Glomerular endothelial cell (primary cell): ENCODE measurements at places on chromosomes 3 and 15. TPM values are rescaled to one million over a fixed set of nuclear protein-coding genes. Genes with fewer than 3 reads are reported as not detected.

The DAZL gene
- total RNA-seq = not detected in 2 replicates

- DNase-seq = no peak
Observed at GRCh38 chr3:187025254-187025655, 94.9 kb downstream of the ST6GAL1 start.

The POLQ gene
- 0.68 and 1.6 TPM in 2 replicates for total RNA-seq

GRCh38 chr15:69834267-69834666 is 263.4 kb downstream of the TLE3 start:
- no peak for DNase-seq

DNA sequence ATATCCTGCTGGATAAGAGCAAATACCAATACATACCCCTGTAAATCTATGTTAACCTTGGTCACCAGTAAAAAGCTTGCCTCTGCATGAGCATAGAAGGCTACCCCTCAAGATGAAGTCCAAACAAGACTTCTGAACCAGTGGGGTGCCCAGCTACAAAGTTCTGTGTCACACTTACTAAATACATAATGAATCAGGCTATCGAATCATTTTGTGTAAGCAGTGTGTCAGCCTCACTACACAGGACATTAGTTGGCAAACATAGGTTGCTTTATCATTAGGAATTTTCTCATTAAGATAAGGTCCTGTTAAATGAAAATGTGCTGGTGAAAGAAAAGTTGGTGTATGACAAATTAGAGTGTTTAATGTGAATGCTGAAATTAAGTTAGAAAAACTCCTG is 452.0 kb downstream of the MFSD1 start:
- DNase-seq = no peak

GRCh38 chr15:80931191-80931590 is 58.4 kb downstream of the MESD start:
- no peak for DNase-seq

DNA sequence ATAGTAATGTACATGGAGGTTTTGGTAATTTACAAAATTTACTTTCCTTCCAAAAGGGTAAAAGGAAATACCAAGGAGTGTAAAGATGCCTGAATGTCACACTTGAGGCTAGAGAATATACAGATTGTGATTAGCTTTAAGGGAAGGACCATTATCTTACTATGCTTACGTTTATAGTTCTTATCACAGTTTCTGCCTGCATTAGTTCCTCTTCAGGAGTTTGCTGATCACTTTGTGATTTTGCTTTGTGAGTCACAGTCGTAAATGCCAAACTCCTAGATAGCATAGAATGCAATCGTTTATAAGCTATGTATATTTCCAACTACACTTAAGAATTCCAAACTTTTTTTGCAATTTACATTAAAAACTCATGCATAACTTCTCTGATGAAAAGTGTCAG is 1034.6 kb downstream of the DIPK2A start:
- DNase-seq = no peak

- no peak for DNase-seq
Observed at GRCh38 chr15:85692873-85693272, 101.9 kb downstream of the KLHL25 start.

- DNase-seq = no peak
Observed at GRCh38 chr3:81684751-81685395, 76.6 kb downstream of the GBE1 start.

The FRMD4B gene
- 55.5 and 87.6 TPM in 2 replicates for total RNA-seq

The ELL3 gene
- 2.1 and 3.6 TPM in 2 replicates for total RNA-seq

GRCh38 chr3:196735751-196736150 is 3.9 kb upstream of the PAK2 start:
- no peak for DNase-seq

- no peak for DNase-seq
Observed at GRCh38 chr3:775178-775880, 317.5 kb upstream of the CNTN6 start.

DNA sequence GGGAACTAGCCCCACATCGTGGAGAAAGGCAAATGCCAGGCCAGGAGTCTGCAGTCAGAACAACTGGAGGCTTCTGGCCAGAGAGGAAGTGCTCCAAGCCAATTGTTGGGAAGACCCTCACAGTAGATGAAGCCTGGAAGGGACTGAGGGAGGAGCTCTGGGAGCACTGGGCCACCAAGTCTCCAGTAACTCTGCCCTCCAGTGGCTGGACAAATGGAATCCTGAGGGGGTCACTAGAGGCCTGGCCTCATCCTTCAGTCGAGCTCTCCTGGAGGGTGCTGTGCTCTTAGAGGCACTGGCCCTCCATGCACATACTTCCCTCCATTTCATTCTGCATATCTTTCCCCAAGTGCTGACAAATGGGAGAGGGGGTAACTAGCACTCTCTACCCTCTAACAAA is 103.0 kb downstream of the MYLK start:
- DNase-seq = no peak

DNA sequence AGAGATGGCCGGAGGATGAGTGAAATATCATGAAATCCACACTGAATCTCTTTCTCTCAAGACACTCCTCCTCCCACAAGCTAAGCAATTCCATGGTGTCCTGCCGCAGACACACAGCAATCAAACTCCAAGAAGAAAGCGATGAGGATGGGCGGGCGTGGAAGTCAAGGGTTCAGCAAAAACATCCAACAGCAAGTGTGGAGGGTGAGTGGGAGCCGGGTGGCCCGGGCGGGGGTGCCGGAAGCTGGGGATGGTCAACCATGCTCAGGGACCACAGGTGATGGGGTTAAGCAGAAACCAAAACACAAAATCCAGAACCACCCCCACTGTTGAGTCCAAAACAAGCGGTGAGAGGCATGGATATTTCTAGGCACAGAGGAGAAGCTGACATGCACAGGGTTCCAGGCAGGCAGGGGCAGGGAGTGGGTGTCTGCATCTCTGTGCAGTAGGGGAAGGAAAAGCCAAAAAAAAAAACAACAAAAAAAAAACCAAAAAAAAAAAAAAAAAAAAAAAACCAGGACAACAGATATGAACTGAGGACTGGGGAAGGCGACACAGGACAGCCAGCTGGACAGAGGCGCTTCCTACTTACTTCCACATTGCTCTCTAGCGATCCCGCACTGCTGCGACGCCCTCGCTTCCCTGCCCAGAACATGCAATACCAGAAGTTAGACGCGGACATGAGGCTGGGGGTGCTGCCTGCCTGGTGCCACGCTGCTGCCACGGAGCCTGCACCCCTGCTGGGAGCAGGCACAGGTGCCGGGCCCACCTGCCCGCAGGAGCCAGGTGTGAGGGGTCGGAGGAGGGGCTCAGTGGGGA is 61.0 kb upstream of the RPL32 start:
- DNase-seq = no peak

The IL17RD gene
- 2.3 and 3.2 TPM in 2 replicates for total RNA-seq

- no peak for DNase-seq
Observed at GRCh38 chr15:39451121-39451688, 129.7 kb upstream of the THBS1 start.

The P2RY14 gene
- not detected in 2 replicates for total RNA-seq

GRCh38 chr3:120442975-120443517 is 7.7 kb downstream of the FSTL1 start:
- DNase-seq = no peak

GRCh38 chr3:46695177-46695961 is 1.9 kb upstream of the ALS2CL start:
- DNase-seq = peak; percentile 64

- no peak for DNase-seq
Observed at GRCh38 chr15:37902126-37902525, 32.3 kb upstream of the TMCO5A start.

The GREM1 gene
- 18.3 and 58.2 TPM in 2 replicates for total RNA-seq

DNA sequence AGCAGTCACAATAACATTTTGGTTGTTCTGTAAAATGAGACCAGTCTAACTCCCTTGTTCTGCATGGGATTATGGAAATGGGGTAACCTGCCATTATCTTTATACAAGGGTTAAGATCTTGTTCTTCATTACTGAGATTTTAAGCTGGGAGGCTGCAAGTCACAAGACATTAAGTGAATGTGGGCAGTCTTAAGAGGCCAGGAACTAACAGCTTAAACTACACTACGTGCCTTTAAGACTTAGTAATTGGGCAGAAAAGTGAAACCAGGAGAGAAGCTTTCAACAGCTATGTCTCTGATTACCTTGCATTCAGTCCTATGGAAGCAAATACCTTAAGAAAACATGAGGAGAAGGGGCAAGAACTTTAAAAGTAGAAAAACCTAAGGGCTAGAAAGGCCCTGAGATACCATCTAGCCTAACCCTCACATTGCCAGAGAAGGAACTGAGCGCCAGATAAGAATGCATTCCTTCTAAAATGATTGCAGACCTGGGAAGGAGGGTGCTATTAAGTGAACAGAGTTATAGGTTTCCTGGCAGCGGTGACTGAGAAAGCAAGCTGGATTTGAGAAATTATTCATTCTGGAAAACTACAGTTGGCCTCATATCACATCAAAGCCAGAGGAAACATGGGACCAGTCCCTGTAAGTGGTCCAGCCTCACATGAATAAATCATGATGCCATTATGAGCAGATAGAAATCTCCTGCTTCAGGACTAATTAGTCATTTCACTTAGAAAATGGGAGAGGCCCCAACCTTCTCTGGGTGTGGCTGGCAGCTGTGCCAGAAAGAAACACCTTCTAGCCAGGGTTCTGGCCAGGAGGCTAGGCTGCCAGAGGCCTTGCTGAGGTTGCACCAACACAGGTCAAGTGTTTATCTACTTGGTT is 32.9 kb downstream of the DAPK2 start:
- no peak for DNase-seq

The CNTN6 gene
- 0.05 TPM in 1 of 2 replicates, not detected in the other for total RNA-seq

The CILP gene
- total RNA-seq = 0.12 TPM in 1 of 2 replicates, not detected in the other

DNA sequence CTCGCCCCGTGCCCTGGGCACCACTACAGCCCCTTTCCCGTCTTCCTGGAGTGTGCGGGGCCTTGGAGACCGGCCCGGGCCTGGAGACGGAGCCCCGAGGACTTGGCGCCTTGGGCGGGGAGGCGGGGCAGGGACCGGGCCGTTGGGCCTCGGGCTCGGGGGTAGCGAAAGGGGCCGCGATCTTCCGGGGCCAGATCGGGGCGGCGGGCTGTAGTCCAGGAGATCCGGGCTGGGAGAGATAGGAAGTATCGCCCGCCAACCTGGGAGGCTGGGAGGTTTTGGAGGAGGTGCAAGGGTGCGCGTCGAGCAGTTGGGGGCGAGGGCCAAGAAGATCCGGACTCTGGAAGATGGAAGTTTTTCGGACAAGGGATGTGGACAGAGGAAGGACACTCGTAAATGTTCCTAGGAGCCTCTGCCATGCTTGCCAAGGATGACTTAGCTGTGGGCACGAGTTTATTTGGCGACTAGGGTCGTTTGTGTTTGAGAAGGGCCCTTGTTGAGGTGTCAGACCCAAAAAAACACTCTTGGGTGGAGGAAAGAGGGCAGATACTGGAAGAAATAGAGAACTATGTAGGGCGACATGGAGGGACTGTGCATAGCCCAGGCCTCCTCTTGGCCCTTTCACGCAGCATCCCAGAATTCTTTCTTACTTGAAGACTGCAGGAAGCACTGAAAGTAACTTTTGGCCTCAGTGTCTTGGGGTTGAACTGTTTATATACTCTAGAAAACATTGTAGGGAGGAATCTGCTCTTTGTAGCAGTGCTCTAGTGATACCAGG is 712 bp downstream of the RTF1 start:
- DNase-seq = no peak

DNA sequence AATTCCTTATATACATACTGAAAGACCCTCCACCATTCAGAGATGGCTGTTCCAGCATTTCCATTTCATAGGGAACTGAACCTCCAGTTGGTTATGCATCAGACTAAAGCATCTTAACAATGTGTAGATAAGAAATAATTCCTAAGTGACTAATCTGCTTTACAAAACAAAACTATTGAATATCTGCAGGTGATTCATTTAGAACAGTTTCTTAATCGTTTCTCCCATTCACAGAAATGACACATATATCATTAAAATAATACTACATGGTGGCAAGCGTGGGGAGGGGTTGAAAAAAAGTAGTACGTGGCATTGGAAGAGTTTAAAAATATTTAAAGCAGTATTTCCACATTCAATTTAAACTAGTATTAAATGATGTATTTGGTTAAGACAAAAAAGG is 19.5 kb downstream of the COPS2 start:
- DNase-seq = no peak

DNA sequence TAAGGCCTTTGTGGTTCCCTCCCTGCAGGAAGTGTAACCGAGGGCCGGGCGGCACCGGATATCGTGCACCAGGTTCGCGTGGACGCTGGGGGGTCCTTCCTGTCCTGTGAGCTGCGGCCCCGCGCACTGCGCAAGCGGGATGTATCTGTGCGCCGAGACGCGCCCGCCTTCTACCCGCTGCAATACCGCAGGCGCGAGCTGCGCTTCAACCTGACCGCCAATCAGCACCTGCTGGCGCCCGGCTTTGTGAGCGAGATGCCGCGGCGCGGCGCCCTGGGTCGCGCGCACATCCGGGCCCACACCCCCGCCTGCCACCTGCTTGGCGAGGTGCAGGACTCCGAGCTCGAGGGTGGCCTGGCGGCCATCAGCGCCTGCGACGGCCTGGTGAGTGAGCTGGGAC is 35.9 kb downstream of the SAXO2 start:
- DNase-seq = no peak

The CPNE4 gene
- not detected in 2 replicates for total RNA-seq

DNA sequence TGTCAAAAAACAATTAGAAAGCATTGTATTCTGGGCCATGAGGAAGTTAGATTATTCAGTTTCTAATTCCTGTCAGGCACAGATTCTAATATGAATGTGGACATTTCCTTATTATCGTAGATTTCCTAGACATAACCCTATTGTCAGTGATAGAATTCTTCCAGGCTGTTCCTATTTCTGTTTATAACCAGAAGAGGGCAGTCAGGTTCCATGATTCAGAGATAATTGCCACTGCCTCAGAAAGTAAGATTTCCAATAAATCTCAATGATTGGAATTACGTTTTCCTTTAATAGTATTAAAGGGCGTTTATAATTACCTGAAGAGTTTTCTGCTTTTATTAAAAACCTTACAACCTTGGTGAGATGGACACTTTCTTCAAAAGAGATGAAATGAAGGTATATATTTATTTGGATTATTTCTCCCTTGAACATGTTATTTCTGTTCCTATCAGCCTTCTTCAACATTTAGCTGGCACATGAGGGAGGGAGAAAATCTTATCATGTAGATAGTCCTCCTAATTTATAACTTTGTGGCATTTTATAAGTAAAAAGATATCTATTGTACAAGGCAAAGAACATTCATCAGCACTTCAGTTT is 439.2 kb downstream of the MCTP2 start:
- DNase-seq = peak; percentile 47

GRCh38 chr15:31017311-31017710 is 25.9 kb upstream of the MTMR10 start:
- no peak for DNase-seq
